ENCODE measurements at places on chromosomes 4 and X.

DNA sequence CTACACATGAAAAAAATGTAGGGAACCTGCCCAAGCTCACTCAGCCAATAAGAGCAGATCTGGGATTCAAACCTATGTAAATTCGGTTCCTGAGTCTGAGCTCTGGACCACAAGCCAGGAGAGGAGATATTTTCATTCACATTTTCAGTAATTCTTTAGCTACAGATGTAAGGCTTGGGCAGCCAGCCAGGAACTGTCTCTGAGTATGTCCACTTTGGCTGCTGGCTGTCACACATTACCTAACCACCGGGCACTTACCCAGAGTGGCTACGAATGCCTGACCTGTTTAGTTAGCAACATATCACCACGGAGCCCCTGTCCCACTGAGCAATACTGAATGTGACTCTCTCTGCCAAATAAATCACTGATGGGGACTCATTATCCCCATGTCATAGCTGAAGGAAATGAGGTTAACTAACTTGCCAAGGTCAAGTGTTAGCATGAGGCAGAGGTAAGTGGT is 15.3 kb downstream of the USP46 start:
- DNase-seq, result no peak

- peak; percentile 42 for DNase-seq
These were observed 236.1 kb downstream of the OPHN1 start for GRCh38 chrX:68196939-68197791.

- DNase-seq, result no peak
These were observed 140.6 kb downstream of the DCTD start for GRCh38 chr4:182776376-182777105.

GRCh38 chr4:14092741-14093140 is 465.2 kb upstream of the BOD1L1 start:
- no peak for DNase-seq

DNA sequence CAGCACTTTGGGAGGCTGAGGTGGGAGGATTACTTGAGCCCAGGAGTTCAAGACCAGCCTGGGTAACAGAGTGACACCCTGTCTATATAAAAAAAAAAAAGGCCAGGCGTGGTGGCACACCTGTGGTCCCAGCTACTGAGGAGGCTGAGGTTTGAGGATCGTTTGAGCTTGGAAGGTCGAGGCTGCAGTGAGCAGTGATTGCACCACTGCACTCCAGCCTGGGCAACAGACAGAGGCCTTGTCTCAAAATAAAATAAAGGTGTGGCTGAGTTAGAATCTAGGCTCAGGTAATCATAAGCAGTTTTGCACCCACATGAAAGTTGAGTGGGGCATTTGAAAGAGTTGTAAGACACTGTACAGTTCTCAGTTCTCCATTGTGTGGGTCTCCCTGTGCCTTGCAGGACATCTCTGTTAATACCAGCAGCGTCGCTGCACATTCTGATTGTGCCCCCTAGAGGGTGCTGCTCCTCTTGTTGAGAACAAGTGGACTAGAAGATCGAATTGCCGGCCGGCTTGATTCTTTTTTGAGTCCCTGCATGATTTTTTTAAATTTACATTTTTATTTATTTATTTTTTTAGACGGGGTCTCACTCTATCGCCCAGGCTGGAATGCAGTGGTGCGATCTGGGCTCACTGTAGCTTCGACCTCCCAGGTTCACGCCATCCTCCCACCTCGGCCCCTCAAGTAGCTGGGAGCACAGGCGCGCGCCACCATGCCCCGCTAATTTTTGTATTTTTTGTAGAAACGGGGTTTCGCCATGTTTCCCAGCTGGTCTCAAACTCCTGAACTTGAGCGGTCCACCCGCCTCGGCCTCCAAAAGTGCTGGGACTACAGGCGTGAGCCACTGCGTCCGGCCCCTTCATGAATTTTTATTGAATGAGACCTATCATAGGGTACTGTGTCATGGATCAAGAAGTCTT is 73.6 kb upstream of the RBMX start:
- DNase-seq, result peak; percentile 60

DNA sequence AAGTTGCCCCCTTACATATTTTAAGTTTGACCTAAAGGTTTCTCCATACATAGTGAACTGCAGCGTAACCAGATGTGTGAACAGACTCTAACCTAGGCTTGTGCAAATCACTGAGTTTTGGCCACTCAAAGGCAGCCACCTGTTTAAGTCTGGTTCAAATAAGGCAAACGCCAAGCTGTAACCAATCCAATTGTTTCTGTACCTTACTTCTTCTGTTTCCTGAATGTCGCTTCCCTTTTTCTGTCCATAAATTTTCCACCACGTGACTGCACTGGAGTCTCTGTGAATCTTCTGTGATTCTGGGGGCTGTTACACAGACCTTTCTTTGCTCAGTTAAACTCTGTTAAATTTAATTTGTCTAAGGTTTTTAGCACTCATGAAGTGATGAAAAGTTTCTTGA is 618.8 kb downstream of the GLUD2 start:
- no peak for DNase-seq

DNA sequence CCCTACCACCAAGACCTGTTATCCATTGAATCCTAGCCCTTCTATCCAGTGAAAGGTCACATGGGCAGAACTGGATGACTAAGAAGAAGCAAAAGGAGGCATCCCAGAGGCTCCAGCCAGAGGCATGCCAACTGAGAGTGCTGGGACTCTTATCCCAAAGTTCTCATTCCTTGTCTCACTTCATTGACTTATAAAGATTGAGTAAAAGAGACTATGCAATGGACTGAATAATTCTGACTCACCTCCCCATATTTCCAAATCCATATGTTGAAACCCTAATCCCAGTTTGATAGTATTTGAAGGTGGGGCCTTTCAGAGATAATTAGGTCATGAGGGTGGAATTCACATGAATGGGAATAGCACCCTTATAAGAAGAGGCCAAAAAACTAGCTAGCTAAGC is 131.4 kb downstream of the COL25A1 start:
- no peak for DNase-seq

DNA sequence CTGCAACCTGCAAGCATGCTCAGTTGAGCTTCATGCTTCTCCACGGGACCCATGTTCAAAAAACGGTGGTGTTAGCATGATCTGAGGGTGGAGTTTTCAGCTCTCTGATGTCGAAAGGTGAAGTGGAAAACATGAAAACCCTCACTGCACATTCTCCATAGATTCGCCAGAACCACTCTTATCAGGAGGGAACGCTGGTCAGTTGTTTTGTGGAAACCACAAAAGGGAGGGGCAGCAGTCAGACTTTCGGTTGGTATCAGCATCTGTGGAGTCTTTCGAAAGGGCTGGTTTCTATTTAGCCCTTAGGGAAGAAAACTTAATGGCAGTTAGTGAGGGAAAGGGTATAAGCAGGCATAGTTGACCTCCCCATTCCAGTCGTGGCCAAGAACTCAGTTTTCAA is 12.6 kb downstream of the PPA2 start:
- DNase-seq, result no peak

- no peak for DNase-seq
These were observed 56.1 kb upstream of the HPGD start for GRCh38 chr4:174578366-174578765.

DNA sequence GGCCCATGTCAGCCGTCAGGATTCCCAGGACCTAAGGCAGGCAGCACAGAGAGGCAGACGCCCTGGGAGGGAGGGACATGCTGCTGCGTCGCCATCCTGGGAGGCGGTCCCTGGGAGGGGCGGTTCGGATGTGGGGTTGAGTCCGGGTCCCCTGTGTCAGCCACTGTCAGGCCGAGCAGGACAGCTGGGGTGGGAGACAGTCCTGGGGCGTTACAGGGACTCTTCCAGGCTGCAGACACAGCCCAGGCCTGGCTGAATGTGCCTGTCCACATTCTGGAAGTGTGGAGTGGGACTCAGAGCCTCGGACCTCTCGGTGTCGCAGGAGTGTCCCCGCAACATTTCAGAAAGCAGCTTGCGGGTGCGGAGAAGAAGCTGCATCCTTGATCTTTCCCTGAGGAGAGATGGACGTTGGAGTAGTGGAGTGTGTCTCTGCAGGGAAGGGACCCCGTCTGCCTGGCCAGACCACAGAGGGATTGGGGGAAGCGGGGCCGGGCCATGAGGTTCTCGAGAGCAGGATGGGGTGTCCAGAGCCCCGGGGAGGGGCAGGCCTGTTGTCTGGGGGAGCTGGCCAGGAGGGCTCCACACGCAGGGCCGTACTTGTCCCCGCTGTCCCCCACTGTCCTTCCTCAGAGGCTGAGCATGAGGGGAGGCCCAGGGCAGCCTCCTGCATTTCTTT is 6.1 kb downstream of the AKAP17A start:
- no peak for DNase-seq

- DNase-seq, result no peak
These were observed 61.0 kb downstream of the ANXA3 start for GRCh38 chr4:78612398-78613178.

DNA sequence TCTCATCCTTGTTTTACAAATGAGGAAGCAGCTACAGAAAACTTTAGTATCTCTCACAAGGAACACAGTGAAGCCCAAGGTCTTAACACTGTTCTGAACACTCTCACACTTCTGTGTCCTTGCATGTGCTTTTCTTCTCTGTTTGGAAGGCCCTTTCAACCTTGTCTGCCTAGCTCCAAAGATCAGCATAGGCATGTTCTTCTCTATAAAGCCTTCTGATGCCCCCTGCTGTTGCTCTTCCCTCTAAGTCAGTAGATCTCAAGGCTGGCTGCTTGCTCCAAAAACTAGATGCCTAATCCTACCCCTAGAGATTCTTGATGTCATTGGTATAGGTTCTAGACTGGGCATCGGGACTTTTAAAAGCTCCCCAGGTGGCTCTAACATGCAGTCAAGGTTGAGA is 5.9 kb downstream of the APOO start:
- peak; percentile 49 for DNase-seq

Data from ecto neural progenitor cell (in vitro differentiated cells).